Naive thymus-derived CD4-positive, alpha-beta T cell (primary cell): ENCODE measurements at places on chromosomes 1 and 21.
A peak's percentile ranks its signal among the peaks of the same experiment; 100 is the strongest.

GRCh38 chr1:185813401-185813979 is 79.3 kb downstream of the HMCN1 start:
- DNase-seq, result peak; percentile 15

- DNase-seq, result no peak
These were observed 10.9 kb downstream of the AKNAD1 start for GRCh38 chr1:108845991-108846390.

GRCh38 chr1:66777831-66778230 is 23.2 kb downstream of the INSL5 start:
- no peak for DNase-seq

DNA sequence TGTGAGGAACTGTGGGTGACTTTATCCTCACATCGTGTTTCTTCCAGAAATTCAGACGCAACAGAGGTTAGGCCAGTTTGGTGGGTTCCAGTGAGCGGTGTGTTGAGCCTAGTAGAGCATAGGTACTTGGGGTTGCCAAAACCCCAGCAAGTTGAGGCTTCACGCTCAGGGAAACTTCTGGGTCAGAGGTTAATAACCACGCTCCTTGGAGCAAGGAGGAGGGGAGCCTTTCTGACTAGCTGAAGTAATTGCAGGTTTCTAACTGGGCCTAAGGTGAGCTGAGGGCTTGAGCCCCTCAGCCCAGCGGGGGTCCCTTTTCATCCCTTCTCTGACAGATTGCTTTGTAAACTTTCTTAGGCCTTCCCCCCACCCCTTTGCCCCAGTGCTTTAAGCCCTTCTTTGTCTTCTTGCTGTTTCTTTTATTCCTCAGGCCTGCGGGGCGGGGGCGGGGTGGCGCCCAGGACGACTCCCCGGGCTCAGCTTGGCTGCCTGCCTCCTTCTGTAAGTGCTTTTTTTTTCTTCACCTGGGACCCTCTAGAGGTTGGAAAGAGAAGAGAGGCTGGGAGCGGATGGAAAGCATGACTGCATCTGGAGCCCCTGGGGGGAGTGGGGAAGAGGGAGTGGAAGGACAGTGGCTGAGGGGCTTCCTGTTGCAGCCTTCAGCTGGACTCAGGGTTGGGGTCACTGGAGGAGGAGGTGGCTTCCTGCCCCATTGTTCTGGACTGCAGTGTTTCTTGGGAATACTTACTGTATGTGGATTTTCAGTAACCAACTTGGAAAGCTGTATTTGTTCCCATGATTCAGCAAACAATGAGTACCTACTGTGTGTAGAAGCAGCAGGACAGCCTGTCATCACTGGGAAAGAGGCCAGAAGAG is 1.3 kb upstream of the ZNF436 start:
- no peak for DNase-seq

- no peak for DNase-seq
These were observed 36.7 kb downstream of the CLCA4 start for GRCh38 chr1:86583593-86583992.

DNA sequence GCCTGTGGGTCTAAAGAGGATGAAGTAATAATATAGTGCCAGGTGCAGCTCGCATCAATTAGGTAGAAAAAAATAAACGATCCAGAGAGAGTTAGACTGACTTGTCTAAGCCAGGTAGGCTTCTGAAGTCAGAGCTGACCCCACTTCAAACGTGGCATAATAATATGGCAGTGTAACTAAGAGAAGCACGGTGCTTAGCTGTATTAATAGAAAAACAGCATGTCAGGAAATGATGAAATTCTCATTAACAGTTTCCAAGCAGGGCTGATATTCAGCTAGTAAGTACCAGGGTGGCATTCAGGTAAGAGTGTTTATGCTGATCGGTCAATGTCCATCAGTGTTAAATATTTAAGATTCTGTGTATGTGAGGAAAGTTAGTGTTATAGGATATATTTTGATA is 145.8 kb upstream of the SAMSN1 start:
- DNase-seq, result no peak

DNA sequence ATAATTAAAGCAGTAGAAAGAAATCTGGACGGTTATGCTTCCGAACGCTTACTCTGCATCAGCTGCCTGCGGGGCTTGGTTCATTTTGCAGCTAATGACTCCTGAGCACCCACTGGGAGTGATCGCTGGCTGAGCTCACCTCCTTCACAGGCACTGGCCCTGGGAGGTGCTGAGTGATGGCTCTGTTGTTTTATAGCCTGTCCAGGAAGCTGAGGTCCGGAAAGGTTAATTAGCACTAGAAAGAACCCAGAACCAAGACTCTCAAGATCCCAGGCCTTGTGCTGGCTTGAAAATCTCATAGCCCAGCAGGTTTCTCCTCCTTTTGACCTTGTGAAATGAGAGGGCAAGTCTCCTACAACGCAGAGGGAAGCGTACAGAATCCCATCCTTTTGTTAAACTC is 226.2 kb downstream of the AJAP1 start:
- no peak for DNase-seq

- no peak for DNase-seq
These were observed 7.9 kb downstream of the DYRK3 start for GRCh38 chr1:206643118-206643698.

DNA sequence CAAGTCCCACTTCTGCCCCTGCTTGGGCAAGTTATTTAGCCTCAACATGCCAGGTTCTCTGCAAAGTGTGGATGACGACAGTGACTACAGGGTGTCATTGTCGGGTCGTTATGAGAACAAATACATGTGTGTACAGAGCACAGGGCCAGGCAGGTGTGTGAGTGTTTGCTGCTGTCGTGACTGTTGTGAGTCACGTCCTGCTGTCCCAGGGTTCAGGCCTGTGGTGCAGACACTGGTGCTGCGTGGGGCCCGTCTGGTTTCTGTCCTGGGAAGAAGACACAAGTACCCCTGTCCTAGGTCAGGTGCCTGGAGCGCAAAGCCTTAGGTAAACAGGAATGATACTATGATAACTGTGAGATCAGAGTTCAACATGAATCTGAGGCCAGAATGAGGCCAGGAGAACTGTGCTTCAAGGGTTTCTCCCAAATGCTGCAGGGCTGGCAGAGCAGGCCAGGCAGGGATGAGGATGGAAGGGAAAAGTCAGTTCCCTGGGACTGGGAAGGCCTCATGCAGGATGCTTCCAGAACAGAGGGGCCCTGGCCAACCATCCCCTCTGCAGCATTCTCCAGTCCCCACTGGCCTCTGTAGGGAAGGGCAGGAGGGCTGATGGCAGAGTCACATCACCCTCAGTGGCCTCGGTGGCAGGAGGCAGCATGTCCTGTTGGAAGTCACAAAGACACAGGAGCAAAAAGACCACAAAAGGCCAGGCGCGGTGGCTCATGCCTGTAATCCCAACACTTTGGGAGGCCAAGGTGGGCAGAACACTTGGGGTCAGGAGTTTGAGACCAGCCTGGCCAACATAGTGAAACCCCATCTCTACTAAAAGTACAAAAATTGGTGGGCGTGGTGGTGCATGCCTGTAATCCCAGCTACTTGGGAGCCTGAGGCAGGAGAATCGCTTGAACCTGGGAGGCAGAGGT is 15.7 kb downstream of the GPR157 start:
- DNase-seq, result no peak

DNA sequence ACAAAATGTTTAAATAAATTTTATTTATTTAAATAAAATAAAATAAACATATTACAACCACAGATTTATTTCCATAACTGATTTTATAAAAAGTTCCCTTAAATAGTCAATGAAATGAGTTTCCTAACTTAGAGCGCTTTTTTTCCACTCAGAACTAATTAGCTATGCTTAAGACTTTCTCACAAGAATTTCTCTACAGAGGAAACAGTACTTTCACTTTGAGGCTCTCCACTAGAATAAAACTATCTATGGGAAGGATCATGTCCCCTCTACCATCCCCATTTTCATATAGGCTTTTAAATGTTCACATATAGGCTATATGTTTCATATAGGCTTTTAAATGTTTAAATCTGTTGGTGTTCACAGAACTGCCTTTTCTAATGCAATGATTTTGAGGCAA is 40.0 kb upstream of the DPH5 start:
- peak; percentile 24 for DNase-seq

GRCh38 chr1:202802998-202803932 is 5.0 kb downstream of the KDM5B start:
- no peak for DNase-seq

GRCh38 chr1:205594846-205595245 is 37.0 kb downstream of the ELK4 start:
- no peak for DNase-seq

GRCh38 chr21:45332981-45333582 is 45.4 kb upstream of the POFUT2 start:
- no peak for DNase-seq

DNA sequence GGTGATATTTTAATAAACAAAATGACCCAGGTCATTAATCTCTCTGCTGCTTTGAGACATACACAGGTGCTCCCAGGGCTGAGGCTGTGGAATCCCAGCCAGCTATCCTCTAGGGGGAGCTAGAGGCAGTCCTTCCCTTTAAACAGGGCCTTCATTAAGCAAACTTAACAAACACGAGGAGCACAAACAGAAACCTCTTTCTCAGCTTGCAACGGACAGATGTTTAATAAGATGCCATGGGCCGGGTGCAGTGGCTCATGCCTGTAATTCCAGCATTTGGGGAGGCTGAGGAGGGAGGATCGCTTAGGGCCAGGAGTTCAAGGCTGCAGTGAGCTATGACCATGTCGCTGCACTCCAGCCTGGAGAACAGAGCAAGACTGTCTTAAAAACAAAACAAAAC is 106.7 kb downstream of the HIVEP3 start:
- peak; percentile 45 for DNase-seq

GRCh38 chr1:61083013-61083806 is 849 bp downstream of the NFIA start:
- DNase-seq, result no peak

DNA sequence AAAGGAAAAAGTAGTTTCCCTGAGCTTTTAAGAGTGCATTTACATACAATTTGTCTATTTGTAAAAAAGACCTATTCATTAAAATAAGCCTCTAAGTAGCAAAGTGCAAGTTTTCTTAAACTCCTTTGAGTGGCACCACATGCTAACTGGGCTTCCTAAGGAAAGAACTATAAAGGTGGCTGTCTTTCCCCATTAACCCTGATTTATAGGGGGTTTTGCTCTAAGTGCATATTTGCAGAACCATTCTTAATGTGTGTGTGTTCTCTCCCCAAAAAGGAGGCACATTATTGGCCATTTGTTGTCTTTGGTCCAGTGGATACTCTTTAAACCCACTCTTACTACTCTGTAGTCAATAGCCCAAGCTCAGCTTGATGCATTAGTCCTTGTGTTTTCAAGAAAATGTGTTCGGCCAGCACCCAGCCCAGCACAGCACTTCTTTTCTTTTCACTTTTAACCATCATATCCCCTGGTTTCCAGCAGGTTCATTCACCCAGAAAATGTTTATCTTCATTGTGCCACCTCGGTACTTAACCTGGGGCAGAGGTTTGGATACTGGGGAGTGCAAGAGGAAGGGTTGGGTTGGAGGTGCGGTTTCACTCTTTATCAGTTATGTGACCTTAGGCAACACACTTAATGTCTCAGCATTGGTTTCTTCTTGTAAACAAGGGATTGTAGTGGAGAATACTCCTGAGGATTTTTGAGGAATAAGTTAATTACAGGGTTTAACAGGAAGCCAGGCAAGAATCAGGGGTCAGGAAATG is 161.9 kb upstream of the UBE2U start:
- no peak for DNase-seq

- DNase-seq, result no peak
These were observed 20.6 kb downstream of the PYHIN1 start for GRCh38 chr1:158951956-158952355.

DNA sequence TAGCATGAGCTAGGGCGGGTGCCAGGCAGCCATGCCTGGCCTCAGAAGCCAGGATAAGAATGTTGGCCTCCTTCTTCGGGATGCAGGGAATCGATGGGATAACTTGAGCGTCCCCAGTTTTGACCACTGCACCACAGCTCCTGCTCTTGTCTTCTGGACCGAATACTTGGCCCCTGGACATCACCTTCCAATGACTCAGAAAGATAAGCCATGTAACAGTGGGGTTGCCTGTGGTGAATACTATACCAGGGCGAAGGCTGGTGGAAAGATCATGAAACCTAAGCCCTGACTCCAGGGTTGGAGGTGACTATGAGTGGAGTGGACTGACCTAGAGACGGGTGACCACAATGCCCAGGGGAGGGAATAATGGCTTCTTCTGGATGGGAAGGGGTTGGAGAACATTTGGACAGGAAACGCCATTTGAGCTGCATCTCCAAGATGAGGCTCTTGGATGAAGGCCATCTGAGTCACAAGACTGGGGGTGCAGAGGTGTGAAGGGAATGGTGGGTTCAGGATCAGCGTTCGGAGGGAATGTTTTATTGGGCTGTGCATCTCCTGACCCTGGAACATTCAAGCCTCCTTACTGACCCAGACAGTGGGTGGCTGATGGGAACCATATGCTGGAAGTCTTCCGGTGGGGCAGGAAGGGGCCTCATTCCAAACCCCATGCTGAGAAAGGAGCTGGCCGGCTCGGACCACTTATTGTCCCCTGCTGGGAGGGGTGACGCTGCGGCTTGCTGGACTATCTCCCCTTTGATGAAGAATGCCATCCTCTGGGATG is 18.5 kb upstream of the KCNE2 start:
- no peak for DNase-seq

GRCh38 chr1:40848530-40849189 is 13.5 kb downstream of the CITED4 start:
- DNase-seq, result no peak

DNA sequence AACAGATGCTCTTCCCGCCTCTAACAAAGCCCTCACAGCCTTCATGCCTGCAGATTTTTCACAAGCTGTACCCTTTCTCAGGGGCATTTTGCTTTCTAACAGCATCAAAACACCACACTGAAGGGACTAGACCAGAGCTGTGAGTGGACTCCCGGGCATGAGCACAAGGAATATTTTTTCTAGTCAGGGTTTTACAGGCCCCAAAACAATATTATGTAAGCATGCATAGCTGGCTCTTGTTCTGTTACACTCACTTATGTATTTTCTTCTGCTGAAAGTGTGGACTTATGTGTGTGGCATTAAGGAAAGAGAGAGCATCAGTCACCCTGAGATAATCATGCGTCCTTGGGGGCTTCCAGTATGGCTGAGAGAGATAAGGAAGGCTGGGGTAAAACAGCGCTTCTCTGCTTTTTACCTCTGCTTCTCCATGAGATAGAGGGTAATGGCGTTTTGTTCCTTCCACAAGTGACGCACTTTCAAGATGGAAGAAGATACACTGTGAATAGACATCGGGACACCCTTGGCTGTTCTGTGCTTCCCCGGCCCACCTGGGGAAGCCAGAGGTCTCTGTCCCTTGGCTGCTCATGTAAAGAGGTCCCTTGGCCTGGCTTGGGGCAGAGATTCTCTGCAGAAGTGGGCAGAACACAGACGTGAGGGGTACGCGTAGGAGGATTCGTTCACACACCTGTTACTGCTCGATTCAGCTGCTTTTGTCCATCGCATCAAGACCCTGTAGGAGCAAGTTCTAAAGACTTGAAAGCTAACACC is 266.7 kb upstream of the RAB4A start:
- DNase-seq, result no peak
